ENCODE measurements at places on chromosomes 3 and 15. TPM values are rescaled to one million over a fixed set of nuclear protein-coding genes. Genes with fewer than 3 reads are reported as not detected.

The TNFAIP8L3 gene
- total RNA-seq, result 9.7 TPM

The SELENOT gene
- 190 TPM for total RNA-seq

The DNASE1L3 gene
- total RNA-seq, result 3.4 TPM

The CILP gene
- not detected for total RNA-seq

The DPPA2 gene
- not detected for total RNA-seq

The KLF15 gene
- 0.49 TPM for total RNA-seq
